ENCODE measurements at places on chromosomes 6 and 20.

- DNase-seq: no peak
These were observed 133.2 kb downstream of the MRPL14 start for GRCh38 chr6:43993881-43994523.

DNA sequence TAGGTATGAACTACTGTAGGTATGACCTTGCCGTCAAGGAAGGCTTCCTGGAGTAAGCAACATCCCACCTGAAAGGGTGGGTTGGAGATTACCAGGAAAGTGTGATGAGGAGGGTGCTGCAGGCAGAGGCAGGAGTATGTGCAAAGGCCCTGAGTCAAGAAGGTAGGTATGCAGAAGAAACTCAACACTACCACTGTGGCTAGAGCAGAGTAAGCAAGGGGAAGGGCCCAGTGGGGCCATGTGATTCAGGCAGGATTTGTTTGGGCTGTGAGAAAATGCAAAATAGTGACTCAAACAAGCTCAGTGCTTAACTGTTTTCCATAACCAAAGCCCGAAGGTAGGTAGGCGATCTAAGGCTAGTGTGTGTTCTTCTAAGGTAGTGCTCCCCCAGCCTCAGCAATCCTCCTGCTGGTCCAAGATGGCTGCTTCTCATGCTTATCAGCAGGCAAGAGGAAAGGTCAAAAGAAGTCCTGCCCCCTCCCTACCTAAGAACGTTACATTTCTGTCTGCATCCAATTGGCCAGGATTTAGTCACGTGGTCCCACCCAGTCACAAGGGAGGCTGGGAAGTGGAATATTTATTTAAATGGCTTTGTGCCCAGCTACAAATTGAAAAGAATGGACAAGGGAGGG is 36.2 kb upstream of the HMGA1 start:
- no peak for DNase-seq

- DNase-seq: no peak
These were observed 73.0 kb downstream of the RREB1 start for GRCh38 chr6:7180751-7181150.

GRCh38 chr20:36493051-36493800 is 48.1 kb upstream of the MYL9 start:
- no peak for DNase-seq

DNA sequence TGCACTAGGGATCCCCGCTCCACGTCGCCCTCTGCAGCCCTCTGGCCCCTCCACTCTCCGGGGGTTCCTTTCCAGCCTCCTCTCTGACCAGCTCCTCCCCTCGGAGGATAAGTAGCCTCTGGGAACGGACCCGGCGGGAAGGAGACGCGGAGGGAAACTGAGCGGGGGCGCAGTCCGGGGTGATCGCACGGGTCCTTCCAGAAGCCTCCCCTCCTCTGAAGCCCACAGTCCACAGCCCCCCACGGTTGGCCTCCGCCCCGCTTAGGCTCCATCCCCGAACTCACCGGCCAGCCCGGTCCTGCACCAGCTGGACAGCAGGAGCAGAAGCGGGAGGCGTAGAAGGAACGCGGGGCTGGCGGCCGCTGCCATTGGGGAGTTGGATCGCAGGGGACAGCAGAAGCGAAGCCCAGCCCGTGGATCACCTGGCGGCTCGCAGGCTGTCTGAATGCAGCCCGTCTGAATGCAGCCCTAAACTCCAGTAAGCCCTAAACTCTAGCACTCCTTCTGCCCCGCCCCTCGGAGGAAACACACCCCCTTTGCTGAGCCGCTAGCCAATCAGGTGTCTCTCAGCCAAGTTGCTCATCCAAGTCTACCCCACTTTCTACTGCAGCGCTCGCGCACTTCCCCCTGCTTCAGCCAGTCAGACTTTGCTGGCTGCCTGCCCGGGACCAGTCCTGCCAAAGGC is at the start of gene RAET1G:
Gene RAET1G, minus strand, starts transcription at position 480 of the 685 bp plus-strand sequence. Its CDS starts 111 bp downstream, at position 369.
- peak; percentile 62 for DNase-seq

GRCh38 chr6:144639654-144640053 is 354.5 kb downstream of the UTRN start:
- no peak for DNase-seq

DNA sequence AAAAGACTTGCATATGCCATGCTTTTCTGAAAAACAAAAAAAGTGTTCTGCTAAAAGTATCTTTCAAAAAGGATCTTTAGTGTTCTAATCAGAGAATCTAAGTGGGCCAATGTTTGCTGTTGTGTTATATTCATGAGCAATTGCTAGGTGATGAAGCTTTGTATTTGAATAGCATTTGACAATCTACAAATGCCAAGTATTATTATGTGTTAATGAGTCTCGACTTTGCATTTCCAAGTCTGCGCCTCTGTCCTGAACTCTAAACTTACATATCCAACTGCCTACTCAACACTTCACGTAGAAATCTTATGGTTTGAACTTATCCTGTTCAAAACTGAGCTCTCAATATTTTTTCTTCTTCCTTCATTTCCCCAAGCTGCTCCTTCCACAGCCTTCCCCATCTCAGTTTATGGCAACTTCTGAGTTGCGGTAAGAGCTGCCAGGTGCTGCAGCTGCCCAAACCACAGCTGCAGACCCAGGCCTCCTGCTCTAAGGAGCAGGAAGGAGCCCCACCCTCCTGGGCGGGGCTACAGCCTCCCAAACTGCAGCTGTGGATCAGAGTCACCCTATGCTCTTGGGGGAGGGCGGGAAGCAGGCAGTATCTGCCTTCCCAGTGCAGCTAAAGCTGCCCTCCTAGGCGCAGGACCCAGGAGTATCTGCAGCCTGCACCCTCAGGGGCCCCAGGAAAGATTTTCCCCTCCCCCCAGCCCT is 16.7 kb upstream of the MAK start:
- no peak for DNase-seq

All from effector CD8-positive, alpha-beta T cell (primary cell).